ENCODE measurements at places on chromosomes 1 and 21. TPM values are rescaled to one million over a fixed set of nuclear protein-coding genes. Genes with fewer than 3 reads are reported as not detected.
A peak's percentile ranks its signal among the peaks of the same experiment; 100 is the strongest.

DNA sequence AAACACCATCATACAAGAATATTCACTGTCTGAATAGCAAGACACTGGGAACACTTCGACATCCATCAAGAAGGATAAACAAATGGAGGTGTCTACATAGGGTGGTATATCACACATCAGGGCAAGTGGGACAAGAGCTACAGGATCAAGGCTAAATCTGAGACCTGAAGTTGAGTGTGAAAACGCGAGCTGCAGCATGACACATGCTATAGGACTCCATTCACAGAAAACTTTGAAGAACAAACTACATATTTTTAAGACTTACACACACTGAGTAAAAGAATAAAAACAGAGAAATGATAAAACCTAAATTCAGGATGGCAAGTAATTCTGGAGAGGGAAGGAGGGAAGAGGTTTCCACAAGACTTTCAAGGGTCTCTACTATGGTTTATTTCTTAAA lies 2.1 kb downstream of the TTC39A start:
- DNase-seq, result peak; percentile 73

- no peak for DNase-seq
Measured at GRCh38 chr21:37226041-37226920, 40.9 kb downstream of the VPS26C start.

- DNase-seq, result no peak
Measured at GRCh38 chr1:170872663-170873062, 62.7 kb upstream of the MROH9 start.

DNA sequence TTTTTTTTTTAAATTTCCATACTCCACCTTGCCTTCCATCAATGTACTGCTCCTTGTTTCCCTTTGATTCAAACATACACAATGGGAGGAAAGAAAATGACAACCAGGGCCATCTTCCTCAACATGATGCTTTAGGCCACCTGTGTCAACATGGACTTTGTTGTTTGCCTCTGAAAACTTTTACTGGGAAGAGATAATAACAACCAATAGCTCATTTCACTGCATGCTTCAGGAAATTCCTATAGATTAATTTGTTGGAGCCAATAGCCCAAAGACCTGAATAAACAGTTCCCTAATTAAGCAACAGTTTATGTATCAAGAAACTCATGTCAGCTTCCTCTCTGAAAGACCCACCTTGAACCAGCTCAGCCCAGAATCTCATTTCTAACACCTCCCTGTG lies 3.2 kb downstream of the KRTAP15-1 start:
- DNase-seq, result no peak

DNA sequence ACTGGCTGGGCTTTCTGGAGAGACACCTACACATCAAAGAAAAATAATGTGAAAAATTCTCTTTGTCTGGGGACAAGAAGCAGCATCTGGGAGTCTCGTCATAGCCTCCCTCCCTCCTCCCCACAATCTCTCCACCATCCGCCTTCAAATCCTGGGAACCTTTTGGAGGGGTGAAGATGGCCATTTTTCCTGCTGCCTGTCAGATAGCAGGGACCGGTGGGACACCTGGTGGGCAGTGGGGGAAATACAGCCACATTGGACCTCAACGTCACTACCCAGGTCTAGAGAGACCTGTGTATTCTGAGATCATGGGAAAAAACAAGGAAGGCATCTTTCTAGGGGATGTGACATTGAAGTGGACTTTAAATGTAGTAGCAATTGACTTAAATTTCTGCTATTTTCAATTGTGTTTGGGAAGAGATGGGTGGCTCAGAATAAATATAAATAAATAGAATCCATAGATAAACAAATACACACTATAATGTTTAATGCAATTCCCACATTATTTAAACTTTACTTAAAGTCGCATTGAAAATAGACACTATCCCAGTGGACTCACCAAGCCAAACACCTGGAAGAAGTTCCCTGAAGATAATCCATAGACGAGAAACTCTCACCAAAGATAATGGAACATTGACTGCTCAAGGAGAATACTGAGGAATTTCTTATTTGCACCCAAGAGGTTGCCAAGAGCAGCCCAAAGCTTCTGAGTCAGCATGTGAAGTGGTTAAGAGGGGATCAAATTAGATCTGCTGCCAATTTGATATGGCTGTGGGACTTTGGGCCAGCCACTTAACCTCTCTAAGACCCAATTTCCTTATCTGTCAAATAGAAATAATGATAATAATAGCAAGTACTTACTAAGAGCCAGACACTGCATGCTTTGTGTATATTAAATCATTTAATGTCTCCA lies 147.6 kb upstream of the CAMK1G start:
- DNase-seq, result peak; percentile 77

GRCh38 chr21:44090325-44090724 lies 16.9 kb upstream of the PWP2 start:
- no peak for DNase-seq

The LEPROT gene
- 21.0 TPM for total RNA-seq

GRCh38 chr21:33396951-33397350 lies 6.3 kb upstream of the IFNGR2 start:
- peak; percentile 82 for DNase-seq

The ASTN1 gene
- total RNA-seq, result under 0.01 TPM

- DNase-seq, result no peak
Measured at GRCh38 chr1:114388432-114389003, 122.5 kb downstream of the TRIM33 start.

DNA sequence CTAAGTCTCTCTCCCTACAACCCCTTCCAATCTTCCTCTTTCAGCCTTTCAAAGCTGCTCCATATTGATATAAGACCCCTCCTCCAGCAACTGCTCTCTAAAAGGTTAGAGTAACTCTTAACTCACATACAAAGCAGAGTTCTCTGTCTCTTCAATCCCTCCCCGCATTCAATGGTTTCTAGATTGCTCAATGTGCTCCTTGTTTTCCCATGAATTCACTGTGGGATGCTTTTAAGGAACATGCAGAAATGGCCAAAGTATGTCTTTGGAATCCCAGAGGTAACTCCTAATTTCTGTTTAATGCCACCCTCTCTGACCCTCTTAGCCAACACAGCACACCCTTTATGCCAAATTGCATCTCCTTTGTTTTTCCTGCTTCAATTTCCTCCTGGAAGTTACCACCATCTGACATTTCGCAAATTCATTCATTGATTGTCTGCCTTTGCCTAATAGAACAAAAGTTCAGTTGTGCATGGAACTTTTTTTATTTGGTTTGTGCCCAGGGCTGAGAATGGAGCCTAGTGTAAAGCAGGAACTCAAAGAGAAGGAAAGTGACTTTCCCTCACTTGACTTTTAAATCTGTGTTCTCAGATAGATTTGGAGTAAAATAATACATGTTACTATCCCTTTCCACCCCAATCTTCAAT lies 172.7 kb upstream of the C8B start:
- DNase-seq, result no peak

GRCh38 chr1:1625824-1626206 lies 6.2 kb upstream of the MMP23B start:
- no peak for DNase-seq

- no peak for DNase-seq
Measured at GRCh38 chr1:40974945-40975344, 4.6 kb upstream of the CTPS1 start.

The OR2T11 gene
- not detected for total RNA-seq

The ZFYVE9 gene
- 28.7 TPM for total RNA-seq

DNA sequence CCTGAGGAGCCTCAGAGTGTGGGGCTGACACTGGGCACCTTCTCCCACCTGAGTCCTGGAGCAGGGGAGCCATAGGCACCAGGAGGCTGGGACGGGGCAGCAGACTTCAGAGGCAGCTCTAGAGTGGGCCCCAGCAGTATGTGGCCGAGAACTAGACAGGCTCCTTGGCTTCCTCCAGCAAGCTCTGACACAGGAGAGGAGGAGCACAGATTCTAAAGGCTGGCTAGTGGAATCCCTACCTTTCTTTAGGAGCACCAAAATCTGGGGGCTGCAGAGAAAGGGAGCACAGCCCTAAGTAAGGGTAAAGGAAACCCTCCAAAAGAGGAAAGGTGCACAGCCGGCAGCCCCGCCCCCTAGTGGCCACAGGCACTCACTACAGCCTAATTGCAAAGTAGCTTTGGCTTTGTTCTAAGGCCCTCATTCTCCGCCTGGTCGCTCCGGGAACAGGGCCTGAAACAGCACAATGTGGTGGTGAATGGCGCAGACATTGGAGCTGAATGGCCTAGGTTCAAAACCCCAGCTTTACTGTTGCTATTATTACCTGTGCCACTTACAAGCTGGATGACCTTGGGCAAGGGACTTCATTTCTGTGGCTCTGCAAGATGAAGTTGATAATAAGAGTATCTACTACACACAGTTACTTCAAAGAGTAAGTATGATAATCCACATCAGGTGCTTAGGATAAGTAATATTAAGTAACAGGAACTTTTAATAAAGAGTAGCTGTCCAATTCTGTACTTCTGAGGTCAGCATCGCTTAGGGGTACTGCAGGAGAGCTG lies 8.8 kb upstream of the GUCA2A start:
- peak; percentile 28 for DNase-seq

GRCh38 chr1:58597996-58598395 lies 20.9 kb upstream of the TACSTD2 start:
- no peak for DNase-seq

GRCh38 chr1:44559330-44559729 lies 115.0 kb downstream of the TMEM53 start:
- DNase-seq, result no peak

The LRRC71 gene
- total RNA-seq, result not detected

DNA sequence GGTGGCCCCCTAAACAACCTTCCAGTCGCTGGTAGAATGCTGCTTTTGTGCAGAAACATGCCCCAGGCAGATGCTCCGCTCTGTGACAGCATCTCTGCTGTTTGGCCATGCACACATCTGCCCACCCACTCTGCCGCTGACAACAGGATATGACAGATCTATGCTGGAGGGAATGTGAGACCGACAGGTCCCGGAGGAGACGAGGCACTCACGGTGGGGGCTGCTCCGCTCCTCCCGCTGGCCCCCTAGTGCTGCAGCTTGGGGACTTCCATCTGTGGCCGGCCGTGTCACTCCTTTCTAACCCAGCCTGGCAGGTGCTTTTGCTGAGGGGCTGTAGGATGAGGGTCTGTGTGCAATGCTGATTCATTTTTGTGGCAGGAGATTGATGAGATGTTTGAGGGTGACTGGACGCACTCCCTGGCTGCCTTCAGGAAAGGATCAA lies 49.1 kb upstream of the DMRTB1 start:
- DNase-seq, result peak; percentile 47

The SPSB1 gene
- 16.7 TPM for total RNA-seq

The TSPAN1 gene
- total RNA-seq, result 0.18 TPM

DNA sequence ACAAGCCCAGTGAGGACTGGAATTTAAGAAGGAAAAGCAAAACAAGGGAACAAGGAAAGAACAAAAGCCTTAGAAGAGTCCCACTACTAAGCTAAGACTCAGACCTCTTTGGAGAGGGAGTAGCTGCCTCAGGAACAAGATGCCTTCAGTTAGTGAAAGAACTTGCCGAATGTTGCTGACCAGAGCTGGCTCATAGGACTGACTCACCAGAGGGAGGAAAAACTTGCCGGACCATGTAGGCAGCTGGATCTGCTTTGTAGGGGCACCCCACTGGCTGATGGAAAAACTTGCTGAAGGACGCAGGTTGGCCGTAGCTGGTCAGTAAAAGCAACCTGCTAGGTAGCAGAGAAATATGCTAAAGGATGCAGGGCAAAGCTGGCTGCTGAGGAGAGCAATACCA lies 15.3 kb upstream of the ZSWIM5 start:
- DNase-seq, result no peak

The TDRD5 gene
- not detected for total RNA-seq

GRCh38 chr1:116064616-116065015 lies 46.6 kb upstream of the MAB21L3 start:
- DNase-seq, result no peak

The ERRFI1 gene
- total RNA-seq, result 106 TPM

The S100A8 gene
- total RNA-seq, result not detected

DNA sequence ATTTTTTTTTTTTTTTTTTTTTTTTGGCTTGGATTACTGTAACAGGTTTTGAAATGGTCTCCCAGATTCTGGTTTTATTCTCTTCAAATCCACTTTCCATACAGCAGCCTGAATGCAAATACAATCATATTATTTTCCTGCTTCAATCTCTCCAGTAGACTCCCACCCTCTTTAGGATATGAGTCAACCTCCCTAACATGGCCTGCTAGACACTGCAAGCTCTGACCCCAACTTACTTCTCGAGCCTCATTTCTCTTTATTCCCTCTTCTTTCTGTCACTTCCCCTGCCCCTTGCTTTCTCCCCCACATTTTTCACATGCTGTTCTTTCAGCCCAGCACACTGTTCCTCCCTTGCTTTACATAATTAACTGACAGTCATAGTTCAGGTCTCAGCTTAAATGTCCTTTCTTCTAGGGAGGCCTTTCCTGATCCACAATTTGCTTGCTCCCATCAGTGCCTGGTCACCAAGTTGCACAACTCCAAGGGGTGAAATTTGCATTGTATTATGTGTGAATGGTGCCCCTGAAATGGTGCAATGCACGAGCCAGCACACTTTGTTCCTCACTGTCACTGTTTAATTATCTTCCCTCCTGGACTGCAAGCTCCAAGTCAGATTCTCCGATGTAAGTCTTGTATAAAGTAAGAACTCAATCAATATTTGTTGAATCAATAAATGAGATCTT lies 22.1 kb upstream of the IL19 start:
- no peak for DNase-seq

All from IMR-90 (cell line).